ENCODE measurements at places on chromosomes 16 and 17. TPM values are rescaled to one million over a fixed set of nuclear protein-coding genes. Genes with fewer than 3 reads are reported as not detected.

Gene PRKCA
- total RNA-seq = 51.5 TPM

Gene PLK1
- total RNA-seq = 14.2 TPM

Gene KIFC3
- total RNA-seq = 74.4 TPM

Gene KRTAP29-1
- not detected for total RNA-seq

Gene EXOC3L1
- not detected for total RNA-seq

GRCh38 chr16:35631261-35631945, 2172.0 kb downstream of the TP53TG3F start:
- DNase-seq = no peak

DNA sequence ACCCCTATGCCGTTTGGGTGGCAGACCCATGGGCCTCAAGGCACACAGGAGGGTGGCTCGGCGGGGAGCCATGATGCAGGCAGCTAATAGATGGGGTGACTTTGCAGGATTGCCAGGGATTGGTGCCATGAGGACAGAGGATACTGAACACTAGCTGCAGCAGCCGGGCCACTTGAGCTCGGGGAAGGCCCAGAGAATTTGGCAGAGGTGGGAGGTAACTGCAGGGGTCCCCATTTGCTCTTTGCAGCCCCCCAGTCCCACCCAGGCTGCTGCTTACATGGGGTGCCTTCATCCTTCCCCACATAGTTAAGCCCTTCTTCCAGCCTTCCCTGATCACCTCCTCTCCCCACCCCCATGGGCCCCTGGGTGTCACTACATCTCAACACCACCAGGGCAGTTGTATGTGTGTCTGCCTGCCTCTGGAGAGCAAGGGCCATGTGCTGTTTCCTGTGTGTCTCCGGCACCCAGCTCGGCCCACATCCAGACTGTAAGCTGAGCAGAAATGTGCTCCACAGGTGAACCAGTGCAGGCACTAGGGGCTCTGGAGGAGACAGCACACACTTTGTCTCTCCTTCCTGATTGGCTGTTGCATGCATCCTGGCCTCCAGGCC, 52.0 kb downstream of the SREBF1 start:
- DNase-seq = peak; percentile 81

GRCh38 chr17:68296217-68297191, 5.2 kb downstream of the ARSG start:
- DNase-seq = no peak

DNA sequence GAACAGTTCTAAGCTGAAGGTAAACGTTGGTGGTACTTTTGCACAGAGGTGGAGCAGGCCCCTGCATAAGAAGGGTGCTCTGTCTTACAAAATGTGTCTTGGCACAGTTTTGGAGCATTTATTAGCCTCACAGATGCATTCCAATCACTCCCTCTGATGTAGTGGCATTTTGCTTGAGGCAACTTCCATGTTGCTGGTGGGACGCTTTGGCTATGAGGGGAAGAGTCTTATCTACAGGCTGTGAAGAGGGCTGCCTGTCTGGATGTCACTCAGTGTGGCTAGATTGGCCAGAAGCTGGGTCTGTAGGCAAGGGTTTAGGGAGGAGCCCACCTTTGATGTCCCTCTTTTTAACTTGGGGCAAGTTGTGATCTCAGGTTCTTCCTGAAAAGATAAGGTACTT, 2.6 kb upstream of the RARA start:
- no peak for DNase-seq

GRCh38 chr17:56890906-56891674, 22.8 kb downstream of the TRIM25 start:
- DNase-seq = no peak

DNA sequence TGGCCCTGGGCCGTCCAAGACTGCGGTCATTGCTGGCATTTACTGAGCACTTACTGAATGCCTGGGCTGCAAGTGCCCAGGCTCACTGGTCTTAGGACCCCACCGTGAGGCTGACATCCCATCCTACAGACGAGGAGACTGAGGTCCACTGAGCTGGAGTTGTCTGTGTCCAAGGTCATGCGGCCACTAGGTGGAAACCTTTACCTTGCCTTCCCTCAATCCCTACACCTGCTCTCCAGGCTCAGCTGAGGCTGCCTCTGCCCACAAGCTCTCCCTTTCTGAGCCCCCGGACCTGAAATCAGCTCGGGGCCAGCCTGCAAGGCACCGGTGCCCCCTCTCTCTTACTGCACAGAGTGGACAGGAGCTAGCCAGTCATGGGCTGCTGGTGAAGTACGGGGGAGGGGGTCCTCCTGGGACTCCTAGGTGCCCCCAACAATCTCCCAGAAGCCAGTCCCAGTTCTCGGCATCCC, 1.5 kb downstream of the CASKIN1 start:
- DNase-seq = no peak

Data from chondrocyte (in vitro differentiated cells).